Fibroblast of skin of right biceps (primary cell): ENCODE measurements at places on chromosomes 7 and 10.

DNA sequence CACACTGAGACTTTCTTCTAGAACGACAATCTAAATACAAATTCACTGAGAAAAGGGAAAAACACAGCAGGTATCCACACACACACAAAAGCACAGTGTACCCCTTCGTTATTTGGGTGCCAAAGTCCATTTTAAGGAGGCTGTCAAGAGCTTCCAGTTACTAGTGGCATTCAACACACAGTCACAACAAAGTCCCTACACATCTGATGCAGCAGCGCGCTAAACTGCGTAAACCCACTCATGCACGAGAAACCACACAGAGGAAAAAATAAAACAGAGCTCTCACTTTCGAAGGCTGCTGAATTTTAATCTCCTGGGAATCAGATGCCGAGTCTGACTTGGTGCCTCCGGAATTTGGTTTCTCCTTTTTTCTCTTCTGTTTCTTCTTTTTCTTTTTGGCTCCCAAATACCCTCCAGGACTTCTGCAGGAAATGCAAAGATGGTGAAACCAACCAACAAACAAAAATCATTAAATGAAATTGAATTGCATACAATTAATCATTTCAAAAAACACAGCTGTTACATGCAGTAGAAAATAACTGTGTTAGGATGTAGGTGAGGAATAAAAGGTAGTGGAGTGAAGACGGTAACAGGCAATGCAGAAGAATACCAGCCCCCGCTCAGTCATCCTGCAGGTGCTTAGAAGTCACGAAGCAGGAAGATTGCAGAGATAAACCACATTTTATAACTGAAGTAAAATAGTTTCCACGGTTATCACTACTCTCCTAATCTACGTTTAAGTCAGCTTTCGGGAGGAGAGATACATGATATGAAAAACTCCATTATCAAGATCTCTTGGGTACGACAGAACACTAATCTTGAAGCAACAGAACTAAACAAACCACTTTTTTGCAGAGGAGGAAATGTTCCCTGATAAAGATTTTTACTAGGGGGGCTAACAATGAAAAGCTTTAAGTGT is 27.1 kb downstream of the NMT2 start:
- DNase-seq, result peak; percentile 23

DNA sequence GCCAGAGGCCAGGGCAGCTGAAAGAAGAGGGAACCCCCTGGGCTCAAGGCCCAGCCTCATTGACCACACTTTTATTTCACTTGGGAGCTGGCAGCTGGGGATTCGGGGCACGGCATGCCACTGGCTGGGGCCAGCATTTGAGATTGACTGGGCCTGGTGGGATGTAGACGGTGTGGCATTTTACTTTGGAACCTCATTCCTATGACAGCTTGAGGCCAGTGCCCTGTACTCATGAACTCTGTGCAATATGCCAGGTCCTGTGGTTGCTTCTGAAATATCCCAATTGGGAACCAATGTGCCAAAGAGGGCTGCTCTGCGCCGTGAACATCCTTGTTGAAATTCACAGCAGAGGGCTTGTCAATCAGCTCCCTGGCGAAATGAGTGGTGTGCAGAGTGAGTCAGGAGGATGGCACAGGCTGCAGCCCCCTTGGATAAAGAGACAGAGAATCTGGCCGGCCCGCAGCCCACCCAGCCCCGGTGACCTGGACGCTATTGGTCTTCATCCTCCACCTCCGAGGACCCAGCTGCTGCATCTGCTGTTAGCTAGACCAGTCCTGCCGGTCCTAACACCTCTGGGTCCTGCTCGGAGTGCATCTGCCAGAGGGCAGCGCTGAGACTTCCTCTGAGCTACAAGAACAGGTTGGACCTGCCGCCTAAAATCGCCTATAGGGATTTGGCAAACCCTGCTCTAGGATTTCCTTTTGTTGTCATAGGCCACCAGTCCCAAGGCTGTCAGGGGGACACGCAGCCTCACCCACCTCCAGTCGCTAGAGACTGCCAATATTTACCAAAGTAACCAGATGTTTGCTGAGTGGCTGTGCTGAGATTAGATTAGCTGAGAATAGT is 58.0 kb downstream of the PRKAG2 start:
- DNase-seq, result no peak

DNA sequence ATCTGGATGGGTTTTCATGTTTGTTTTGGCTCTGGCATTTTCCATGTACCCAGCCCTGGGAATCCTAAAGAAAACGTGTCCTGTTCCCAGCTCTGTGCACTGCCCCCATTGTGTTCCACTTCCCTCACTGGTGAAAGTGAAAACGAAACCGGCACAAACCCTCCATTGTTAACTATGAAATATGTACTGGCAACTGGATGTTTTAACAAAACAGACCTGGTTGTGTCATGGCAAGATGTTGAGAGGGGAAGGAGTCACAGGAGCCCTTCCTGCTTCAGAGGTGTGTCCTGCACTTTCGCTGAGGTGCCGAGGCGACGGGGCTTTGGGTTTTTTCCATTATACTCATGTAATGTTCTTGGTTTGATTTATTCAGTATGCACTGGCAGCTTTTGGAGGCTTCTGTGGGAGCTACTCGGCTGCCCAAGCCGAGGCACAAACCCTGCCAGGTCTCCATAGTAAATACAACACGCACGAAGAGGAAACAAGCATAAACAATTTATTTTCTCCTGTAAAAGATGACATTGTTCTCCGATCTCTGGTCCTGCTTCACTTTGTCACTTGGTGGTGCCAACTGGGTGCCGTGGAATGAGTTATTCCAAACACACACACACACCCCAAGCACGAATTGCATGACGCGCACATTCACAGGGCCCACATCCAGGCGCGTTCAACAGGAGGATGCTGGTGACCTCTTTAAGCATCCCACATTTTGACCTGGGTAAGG is 118.2 kb downstream of the CDK6 start:
- no peak for DNase-seq

DNA sequence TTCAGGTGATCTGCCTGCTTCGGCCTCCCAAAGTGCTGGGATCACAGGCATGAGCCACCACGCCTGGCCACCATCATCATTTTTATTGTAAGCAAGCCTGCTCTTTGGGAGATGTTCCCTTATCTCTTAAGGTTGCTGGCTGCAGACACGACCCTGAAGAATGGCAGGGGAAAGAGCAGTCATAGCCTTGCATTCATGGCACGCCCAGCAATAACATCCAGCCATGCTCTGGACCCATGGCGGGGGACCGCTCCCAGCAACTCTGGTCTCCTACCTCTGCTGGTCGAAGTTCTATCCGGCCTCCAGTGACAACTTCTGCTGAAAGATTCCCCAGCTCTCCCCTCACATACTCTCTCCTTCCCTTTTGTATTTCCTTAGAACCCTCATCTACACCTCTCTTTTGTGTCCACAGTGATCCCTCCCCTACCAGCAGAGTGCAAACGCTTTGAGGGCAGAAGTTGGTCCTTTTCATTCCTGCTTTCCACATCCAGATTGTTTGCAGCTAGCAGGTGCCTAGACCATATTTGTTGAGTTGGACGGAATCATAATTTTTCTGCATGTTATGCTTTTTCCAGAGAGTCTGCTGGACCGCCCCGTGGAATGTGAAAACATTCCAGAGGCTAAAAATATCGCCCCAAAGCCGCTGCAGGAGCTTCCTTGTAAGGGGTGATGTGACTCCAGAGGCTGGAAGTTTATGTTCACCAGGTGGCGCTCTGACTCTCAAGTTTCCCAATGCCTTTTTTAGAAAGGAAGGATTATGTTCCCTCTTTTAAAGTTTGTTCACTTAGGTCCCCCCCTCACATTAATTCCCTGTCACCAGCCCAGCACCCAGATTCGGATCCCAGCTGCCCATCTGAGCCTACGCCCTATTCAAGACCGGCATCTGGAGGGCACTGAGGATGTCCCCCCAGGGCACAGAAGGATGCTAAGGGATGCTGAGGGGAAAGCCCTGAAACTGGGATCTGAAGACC is 4.3 kb upstream of the MARVELD1 start:
- DNase-seq, result peak; percentile 86
